HS-5 (cell line): ENCODE measurements at places on chromosomes 12 and 14.

GRCh38 chr14:91906374-91906773, 39.0 kb upstream of the TC2N start:
- no peak for DNase-seq

DNA sequence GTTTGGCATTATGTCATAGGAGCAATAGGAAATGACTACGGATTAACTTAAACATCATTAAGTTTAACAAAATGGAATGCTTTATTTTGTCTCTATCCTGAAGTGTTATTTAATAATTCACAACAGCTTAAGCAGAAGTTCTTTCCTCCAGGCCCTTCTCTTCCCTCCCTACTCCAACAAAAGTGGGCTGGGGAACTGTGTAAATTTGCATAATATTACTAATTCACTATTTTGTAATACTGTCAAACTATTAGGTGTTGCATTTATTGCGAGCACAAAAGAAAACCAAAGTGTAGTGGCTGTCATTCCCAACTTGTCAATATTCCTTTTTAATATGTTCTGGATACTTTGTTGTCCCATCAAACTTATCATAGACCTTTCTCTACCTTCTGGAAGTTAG, 69.8 kb downstream of the ATG14 start:
- no peak for DNase-seq

- no peak for DNase-seq
Observed at GRCh38 chr12:49933796-49934195, 16.7 kb upstream of the AQP2 start.

GRCh38 chr12:106123551-106124081, 15.1 kb downstream of the NUAK1 start:
- no peak for DNase-seq
